ENCODE measurements at places on chromosomes 2 and 18.

- no peak for DNase-seq
Observed at GRCh38 chr2:102025583-102026267, 34.0 kb downstream of the IL1R2 start.

DNA sequence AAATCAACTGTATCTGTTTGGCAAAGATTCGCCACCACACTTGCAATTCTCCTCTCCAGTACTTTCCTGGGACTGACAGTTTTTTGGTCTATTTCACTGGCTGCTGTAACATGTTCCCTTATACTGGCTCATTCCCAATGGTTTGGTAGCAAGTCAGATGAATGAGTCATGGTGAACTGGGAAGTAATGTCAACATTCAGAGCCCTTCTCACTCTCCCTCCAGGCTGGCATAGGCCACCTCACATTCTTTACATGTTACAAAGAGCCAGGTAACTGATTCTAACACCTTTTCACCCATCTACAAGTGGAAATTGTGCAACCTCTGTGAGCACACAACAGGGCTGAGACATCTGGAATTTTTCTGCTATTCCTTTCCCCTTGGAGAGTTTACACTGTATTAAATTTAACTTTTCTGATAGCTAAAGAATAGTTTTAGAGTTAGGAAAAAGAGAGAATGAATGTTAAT, 111.3 kb upstream of the TLK1 start:
- no peak for DNase-seq

GRCh38 chr18:32310774-32311173, 120.9 kb downstream of the MEP1B start:
- DNase-seq: no peak

DNA sequence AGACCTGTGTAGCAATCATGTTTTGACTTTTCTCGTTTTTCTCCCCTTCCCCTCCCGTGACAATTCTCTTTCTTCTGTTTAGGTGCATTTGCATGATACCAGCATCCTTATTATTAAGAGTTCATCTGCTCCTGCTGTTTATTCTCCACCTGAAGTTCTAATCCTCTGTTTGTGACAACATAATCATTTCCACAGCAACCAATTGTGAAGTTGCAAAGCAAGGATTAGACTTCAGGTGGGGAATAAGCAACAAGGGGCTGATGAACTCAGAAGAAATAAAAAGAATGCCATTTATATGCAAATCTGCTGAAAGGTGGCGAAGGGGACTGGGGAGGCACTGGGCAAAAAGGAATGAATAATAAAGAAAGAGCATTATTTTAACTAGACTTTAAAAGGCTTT, 124.8 kb upstream of the LINC00305 start:
- DNase-seq: no peak

DNA sequence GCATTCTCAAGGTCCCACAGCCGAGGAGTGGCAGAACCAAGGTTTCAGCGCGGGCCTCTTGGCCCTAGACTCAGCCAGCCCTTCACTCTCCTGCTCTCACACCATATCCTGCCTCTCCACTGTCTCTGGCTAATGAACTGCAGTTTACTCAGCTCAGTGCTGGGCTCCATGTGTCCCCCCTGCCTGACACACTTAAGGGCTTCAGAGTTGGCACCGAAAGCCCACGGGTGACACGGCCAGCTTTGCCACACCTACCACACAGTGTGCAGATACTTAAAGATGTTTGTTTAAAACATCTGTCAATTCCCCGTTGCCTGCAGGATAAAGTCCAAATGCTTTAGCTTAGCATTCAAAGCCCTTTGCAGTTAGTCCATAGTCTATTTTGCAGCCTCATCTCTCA, 241.2 kb downstream of the SEPTIN10 start:
- DNase-seq: no peak

- no peak for DNase-seq
Observed at GRCh38 chr2:189618197-189618596, 37.6 kb upstream of the SLC40A1 start.

- no peak for DNase-seq
Observed at GRCh38 chr2:125652280-125652679, 1003.7 kb upstream of the GYPC start.

- no peak for DNase-seq
Observed at GRCh38 chr18:79422022-79422782, 26.5 kb downstream of the NFATC1 start.

DNA sequence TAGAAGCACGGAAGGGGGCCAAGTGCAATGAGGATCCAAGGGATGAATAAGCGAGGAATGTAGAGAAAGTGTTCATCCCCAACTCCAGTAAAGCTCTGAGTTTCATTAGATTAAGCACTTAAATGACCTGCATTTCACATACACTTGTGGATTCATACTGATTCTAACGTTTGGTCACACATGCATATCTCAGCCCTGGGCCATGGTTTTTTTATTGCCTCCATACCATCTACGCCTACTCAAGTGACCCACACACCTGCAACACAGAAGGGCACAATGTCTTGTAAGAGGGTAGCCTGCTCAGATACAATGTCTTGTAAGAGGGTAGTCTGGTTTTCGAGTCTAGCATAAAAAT, 566 bp upstream of the MRPS5 start:
- DNase-seq: no peak

DNA sequence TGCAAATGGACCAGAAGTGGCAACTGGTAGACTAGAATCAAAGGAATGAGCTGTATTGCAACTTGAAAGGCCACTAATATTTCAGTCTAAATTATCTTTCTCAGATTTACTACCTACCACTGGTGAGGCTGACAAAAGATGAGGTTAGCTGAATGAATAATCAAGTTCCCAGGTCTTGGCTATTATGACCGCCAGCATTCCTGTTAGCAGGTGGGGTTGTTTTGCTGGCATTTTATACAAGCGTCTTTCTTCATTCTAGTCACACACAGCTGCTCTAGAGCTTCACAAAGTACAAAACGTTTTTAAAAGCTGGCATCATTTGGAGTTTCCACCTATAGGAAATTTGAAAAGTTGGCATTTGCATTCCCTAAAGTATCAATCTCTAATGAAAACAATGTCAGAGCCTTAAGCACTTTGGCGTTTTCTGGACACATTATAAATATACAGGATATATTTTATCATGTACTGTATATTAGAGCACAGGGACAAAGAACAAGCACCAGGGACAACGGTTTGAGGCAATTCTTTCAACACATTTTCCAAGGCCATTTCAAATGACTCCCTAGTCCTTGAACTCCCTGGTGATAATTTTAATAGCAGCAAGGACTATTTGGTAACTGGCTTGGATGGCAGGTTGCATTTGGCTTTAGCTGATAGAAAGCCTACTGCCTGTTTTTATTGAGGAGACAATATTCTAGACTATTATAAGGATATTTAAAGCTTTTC, 410.2 kb upstream of the CHST9 start:
- DNase-seq: no peak

DNA sequence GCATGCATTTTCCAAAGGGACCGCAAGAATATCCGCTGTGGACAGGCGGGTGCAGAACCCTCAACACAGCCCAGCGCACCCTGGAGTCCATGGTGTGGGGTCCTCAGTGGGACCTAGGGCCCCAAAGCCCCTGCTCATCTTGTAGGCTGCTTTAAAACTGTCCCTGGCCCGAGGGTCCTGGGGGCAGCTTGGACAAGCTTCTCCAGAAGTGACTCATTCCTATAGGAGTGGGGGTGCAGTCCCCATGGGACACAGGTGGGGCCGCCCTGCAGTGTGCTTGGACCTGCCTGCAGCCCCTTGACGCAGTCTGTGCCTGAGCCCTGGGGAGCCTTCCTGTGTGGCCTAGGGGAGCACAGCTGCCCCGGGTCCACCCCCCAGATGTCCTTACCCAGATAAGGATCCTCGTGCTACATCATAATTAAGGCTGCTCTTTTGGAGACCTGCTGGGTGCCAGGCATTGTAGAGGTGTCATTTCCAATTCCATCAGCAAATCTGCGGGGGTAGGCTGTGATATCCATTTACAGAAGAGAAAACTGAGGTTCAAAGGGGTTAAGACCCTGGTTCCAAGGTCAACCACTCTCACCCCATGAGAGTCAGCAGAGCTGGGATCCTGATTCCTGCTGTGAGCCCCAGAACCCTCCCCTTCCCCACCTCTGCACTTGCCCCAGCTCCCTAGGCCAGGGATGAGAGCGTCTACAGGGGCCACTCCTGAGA, 1.7 kb upstream of the HS6ST1 start:
- DNase-seq: no peak

- no peak for DNase-seq
Observed at GRCh38 chr18:79333046-79333445, 62.7 kb upstream of the NFATC1 start.

DNA sequence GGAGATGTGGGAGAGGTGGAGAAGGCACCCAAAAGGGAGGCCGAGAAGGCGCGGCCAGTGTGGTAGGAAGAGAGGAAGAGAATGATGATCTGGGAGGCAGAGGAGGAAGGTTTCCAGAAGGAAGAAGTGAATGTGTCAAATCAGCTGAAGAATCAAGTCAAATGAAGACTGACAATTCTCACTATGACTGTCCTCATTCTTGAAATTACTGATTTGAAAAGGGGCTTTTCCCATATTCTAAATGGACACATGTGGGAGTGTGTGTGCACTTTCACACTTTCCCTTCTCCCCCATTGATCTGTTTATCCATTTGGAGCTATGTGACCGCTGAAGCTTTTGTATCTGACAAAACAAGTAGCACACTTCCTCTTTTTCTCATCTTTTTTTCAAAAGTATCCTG, 6.1 kb downstream of the AFF3 start:
- no peak for DNase-seq

- DNase-seq: no peak
Observed at GRCh38 chr2:199130501-199130900, 327.2 kb downstream of the SATB2 start.

- peak; percentile 50 for DNase-seq
Observed at GRCh38 chr2:236512902-236513435, 56.7 kb upstream of the ACKR3 start.

DNA sequence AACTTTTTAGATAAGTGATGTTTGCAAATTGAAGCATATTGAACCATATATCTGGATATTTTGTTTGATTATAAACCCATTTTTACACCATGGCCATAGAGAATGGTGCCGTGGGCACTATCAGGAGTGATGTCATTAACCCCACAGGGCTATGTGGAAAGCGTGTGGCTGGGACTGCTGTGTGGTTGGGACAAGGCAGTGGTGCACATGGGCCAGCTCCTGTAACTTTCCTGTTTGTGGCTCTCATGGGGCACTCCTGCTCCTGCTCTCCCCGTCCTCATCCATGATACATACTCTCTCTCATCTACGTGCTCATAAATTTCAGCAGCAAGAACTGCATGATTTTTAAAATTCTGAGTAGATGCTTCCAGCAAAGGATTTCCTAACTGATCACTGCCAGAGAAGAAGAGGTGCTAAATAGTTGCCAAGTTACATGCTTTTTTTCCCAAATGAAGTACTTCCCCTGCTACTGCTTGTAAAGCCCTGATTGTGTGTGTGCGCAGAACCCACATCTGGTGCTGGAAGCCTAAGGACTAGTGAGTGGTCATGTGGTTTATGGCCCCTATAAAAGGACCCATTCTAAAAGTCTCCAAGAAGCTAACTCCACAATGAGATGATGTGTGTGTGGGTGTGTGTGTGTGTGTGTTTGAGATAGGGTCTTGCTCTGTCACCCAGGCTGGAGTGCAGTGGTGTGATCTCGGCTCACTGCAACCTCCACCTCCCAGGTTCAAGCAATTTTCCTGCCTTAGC, 240.8 kb downstream of the NEDD4L start:
- DNase-seq: no peak

DNA sequence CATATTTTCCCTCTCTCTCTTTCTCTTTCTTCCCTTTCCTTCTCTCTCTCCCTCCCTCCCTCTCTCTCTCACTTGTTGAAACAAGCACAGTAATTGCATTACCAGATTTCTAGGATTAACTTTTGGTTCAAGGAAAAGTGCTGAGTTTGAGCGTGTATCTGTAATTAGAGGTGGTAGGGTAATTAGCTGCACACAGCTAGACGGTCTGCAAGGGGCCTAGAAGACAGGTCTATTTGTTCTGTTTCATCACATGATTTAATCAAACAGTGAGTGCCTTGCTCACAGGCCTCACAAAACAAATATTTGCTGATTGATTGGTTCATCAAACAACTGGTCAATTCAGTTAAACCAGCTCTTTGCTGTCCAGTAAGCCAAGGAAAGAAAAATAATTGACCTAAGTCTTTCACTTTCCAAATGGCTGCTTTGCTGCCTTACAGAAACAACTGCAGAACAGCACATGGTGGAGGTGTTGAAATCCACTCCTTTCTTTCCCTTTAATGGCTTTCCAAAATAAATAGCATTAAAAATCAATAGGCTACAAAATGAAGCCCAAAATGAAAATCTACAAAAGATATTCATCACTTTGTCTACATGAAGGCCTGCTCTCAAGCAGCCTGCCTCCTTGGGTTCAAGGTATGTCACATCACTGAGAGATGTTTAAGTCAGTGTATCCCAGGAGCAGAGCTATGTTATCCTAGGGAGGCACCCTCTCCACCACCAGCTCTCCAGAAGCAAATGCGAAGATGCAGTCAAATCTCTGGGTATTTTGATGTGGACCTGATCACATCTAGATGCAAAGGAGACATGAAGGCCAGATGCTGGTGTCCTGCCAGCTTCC, 264.4 kb upstream of the SIX2 start:
- DNase-seq: no peak

- no peak for DNase-seq
Observed at GRCh38 chr2:7660816-7661215, 743.6 kb downstream of the RNF144A start.

- no peak for DNase-seq
Observed at GRCh38 chr2:86350751-86351150, 13.3 kb upstream of the REEP1 start.

- no peak for DNase-seq
Observed at GRCh38 chr2:105950521-105951383, 206.0 kb downstream of the NCK2 start.

DNA sequence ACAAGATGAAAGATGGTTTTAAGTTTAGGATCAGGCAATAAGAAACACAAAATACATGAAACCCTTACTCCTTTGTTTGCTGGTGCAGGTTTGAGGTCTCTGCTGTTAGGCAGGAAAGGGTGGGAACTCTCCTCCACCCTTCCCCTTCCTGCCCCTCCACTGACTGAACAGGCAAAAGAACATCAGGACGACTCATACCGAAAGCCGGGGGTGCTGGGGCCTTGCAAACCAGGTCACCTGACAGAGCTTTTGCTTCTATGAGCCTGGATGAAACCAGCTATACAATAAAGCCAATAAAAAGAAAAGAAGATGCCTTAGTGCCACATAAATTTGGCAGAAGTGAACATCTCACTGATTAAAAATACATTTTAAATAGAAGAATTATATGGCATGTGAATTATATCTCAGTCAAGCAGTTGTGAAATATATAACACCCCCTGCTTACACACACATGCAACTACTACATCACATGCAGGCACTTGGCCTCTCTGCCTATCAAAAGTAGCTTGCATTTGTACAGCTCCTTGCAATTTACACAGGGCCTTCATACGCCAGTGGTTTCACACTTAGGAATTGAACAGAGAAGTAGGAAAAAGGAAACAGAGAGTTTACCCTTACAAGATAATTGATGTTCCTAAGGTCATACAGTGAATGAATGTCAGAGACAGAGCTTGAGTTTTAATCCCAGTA, 215.1 kb upstream of the TRIB2 start:
- peak; percentile 55 for DNase-seq

DNA sequence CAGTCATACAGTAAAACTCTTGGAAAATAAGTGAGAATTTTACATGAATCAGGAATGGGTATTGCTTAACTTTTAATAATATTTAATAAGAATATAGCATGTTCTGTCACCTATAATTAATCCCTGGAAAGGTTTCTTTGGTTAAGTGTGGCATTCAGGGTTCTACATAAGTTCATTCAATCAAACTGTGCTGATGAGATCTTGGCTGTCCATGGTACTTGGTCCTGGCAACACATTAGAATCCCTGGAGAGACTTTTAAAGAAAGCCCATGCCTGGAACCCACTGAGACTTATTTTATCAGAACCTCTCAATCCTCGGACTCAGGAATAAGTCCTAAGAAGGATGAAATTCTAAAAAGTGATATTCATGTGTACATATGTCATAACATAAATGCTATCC, 60.3 kb downstream of the CERKL start:
- no peak for DNase-seq

All from stimulated activated CD4-positive, alpha-beta T cell treated with anti-CD3 and anti-CD28 coated beads, TNF-alpha, amount 100 ng/mL, for 4 hours (primary cell).